NCI-H2081 treated with DMSO at 0.1 percent for 48 hours (cell line): ENCODE measurements at places on chromosomes 12 and 14.

GRCh38 chr14:71726580-71727021 lies 205.6 kb upstream of the RGS6 start:
- no peak for DNase-seq

DNA sequence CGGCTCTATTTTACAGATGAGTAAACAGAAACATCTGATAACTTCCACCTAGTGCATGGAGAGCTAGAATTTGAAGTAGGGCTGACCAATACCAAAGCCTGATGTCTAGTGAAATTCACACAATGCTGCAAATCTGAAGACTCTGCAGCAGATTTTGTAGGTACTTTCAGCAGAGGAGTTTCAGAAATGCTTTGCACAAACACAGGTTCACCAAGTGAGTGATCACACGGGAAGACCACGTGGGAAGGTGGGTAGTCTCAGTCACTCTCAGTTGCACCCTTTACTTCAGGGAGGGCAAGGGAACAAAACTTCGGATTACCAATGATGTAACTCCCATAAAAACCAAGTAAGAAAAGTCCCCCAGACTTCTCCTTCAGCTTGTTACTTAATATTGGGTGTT lies 63.3 kb upstream of the DAAM1 start:
- no peak for DNase-seq

- DNase-seq, result no peak
These were observed 47.1 kb downstream of the EMP1 start for GRCh38 chr12:13243516-13244070.

GRCh38 chr14:71408362-71409030 lies 501.2 kb downstream of the PCNX1 start:
- DNase-seq, result no peak

- no peak for DNase-seq
These were observed 133.7 kb downstream of the PAPOLA start for GRCh38 chr14:96635850-96636249.

DNA sequence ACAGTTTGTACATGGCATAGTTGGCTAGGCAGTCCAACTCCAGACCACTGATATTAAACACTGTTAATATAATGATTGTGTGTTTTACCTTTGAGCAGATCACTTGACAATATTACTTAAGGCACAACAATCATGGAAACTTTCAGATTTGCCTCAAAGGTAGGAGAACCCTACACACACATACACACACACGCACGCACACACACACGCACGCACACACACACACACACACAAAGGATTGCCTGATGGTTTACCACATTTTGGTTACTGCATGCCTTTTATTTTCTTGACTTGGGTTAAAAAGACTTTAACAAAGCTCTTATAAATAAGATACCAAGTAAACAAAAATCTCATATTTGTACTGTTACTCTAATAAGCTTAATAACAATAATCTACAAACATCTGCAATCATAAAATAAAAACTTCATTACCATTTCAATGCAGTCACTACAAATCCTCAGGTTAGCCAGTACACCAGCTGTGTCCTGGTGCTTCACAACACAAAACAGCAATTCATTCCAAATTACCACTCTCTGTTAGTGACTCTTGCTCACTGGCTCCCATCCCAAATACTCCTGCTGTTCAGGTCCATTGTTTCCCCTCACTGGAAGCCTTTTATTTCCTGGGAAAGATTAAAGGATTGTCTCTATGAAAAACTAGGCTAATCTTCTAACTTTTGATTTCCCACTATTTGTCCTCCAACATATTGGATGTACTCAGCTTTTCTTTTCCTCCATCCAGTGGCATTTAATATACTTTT lies 175.2 kb upstream of the ATP2B1 start:
- DNase-seq, result peak; percentile 82

DNA sequence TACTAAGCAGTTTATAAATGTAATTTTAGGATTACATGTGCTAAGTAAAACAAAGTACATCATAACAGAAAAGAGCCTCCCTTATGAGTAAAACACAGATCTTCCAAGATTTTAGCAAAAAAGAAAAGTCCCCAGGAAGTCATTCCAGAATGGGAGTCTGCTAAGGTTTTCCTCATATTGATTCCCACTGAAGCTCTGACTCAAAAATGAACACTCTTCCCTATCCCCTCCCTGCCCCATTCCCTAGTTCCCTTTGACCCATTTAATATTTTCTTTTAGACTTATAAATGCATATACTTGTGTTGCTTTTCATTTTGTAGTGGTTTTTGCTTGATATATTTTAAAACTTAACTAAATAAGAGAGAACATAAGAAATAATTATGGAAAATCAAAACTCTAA lies 40.1 kb downstream of the PTGER2 start:
- no peak for DNase-seq

- no peak for DNase-seq
These were observed 396.0 kb upstream of the MIS18BP1 start for GRCh38 chr14:45649051-45649450.

DNA sequence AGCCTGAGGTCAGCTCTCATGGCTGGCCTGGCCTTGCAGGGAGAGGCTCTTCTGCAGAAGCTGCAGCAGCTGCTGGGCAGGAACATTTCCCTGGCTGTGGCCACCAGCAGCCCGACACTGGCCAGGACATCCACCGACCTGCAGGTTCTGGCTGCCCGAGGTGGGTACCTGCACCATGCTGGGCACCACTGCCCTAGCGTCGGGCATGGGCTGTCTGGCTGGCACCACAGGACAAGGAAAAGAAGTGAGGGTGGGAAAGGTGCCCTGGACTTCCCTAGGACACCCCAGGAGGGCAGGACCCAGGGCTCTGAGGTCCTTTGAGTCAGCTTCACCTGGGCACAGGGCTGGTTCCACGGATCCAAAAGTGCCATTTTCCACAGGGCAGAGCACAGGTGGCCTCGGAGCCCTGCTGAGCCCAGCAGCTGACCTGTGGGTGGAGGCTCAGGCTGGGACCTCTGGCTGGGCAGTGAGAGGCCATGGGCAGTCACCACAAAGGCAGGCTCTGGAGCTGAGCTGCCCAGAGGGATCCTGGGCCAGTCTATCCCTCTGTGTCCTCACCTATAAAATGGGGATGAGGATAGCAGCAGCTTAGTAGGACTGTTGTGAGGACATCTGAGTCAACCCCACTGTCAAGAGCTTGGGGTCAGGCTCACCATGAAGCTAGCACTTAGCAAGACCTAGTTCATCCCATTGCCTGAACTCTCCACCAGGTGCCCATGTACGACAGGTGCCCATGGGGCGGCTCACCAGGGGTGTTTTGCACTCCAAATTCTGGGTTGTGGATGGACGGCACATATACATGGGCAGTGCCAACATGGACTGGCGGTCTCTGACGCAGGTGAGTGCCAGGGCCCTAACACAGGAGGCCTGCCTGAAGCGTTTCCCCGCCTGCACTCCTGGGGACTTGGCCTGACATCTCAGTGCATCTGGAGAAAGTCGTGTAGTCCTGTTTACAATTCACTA lies 4.9 kb downstream of the PLD4 start:
- no peak for DNase-seq

DNA sequence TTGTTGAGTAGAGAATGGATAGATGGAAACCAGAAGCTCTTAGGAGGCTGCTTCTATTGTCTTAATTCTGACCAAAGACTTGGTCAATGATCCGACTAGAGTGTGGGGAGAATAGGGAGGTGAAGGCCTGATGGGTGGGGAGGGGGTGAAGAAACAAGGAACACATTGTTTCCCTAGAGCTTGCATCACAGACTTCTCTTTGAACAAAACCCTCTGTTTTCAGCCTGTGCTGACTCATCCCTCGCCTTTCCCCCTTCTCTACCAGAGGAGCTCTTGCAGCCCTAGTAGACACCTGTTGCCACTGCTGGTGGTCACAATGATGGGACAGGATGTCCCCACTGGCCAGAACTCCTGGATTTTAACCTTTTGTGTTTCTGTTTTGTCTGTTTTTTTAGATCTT lies 46.8 kb upstream of the CISTR start:
- DNase-seq, result no peak

GRCh38 chr14:51504669-51505068 lies 147.0 kb upstream of the FRMD6 start:
- no peak for DNase-seq

GRCh38 chr14:62378057-62378456 lies 615.8 kb downstream of the SNAPC1 start:
- DNase-seq, result no peak

- DNase-seq, result no peak
These were observed 93.5 kb downstream of the PUS7L start for GRCh38 chr12:43665091-43665490.
